Activated CD8-positive, alpha-beta memory T cell treated with anti-CD3 and anti-CD28 coated beads for 24 hours (primary cell): ENCODE measurements at places on chromosomes 16 and 17.
A peak's percentile ranks its signal among the peaks of the same experiment; 100 is the strongest.

DNA sequence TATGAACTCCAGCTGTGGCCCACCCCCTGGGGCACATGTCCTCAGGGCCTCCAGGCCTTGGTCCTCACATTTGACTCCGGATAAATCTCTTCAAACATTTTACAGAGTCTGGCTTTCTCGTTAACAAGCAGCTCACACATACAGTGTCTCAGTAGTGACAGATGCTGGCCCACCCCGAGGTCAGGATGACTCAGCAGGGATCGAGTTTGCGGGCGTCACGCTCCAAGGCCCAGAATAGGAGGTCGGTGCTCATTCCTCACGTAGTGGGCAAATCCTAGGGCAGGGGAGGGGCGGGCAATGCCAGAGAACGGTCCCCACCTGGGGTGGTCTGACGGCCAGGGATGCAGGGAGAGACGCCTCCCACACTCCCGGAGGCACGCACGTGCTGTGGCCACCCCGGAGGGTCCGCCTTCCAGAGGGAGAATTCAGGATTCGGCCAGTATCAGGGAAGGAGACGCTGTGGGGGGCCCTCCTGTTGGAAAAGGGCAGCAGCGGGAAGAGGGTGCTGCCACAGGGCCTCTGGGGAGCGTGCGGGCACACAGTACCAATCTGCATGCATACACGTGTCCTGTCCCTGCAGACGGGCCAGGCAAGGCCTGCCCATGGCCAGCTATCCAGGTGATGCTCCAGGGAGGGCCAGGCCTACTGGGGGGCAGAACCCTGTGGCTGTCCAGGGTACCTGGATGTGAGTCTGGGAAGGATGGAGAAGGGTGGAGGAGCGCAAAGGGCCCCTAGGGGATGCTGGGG lies 8.6 kb downstream of the SLC7A5 start:
- DNase-seq, result no peak

- no peak for DNase-seq
Measured at GRCh38 chr16:85384833-85385462, 228.2 kb upstream of the GSE1 start.

- no peak for DNase-seq
Measured at GRCh38 chr17:4519361-4519788, 20.7 kb downstream of the SPNS2 start.

DNA sequence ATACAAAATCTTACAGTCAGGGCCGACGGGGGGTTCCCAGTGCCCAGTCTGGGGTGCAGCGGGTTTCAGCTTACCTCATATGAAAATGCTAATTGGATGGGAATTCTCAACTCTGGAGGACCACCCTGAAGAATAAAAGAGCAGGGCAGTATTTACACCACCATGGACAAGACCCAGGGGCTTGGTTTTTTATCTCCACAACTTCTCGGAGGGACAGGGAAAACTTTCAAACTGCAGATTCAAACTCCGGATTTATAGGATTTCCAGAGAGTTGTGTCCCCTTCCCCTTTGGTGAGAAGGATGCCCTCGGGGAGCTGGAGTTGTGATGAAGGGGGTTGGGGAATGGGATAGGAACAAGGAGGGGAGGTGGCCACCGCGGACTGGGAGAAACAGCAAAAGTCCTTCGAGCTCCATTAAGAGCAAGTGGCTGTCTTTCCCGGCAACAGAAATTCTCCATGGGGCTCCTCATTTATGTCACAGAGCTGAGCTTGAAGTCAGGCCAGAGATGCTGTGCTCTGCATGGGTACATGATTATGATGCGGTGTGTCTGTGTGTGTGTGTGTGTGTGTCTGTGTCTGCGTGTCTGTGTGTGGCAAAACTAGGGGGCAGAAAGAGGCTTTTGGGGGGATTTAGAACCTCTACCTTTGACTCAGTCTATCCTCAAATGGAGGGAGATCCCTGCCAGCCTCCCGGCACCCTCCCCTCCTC lies 15.7 kb downstream of the FOXL1 start:
- no peak for DNase-seq

- peak; percentile 65 for DNase-seq
Measured at GRCh38 chr16:23959752-23960072, 123.9 kb downstream of the PRKCB start.

GRCh38 chr17:47276868-47277267 lies 23.2 kb downstream of the ITGB3 start:
- no peak for DNase-seq

- DNase-seq, result no peak
Measured at GRCh38 chr17:36017799-36018198, at the start of gene CCL23. TSS of gene CCL23 (minus strand) at chr17:36017972. CDS start at chr17:36017897, 75 bp downstream.
